ENCODE measurements at places on chromosomes 3 and 15.

GRCh38 chr3:100213891-100214573 lies 46.8 kb upstream of the TBC1D23 start:
- DNase-seq, result no peak

DNA sequence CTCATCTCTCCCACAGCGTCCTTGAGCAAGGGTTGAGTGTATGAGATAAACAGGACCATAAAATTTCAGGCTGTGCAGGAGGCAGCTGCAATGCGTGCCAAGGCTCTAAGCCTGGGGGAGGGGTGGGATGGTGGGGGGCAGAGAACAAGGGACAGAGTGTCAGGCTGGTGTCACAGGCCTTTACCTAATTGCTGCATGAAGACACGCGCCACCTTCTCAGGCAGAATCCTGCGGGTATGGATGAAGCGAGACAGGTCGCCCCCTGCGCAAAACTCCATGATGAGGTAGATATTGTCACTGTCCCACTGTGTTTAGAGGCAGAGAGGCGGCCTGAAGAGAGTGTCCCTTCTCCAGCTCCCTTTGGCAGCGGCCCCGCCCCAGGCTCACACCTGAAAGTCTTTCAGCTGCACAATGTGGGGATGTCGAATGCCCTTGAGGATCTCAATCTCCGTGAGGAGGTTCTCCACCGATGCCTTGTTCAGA lies 1.0 kb downstream of the ULK3 start:
- no peak for DNase-seq

GRCh38 chr3:186150041-186150830 lies 41.3 kb upstream of the ETV5 start:
- no peak for DNase-seq

DNA sequence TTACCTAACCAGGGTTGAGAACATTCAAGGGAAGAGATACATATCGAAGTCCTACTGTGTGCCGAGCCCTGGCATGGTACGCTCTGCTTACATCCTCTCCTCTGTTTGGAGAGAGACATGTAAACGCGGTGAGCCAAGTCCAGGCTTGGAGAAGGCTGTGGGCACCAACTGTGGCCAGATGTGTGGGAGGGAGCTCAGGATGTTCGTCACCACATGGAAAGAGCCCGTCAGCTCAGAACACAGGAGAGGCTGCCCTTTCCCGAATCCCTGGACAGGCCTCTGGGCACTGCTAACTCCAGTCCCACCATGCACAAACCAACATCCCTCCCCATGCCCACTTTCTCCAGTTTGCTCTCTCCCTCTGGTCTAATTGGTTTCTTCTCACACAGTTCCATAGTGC lies 43.0 kb downstream of the MESD start:
- DNase-seq, result no peak

- no peak for DNase-seq
Observed at GRCh38 chr3:100402891-100403290, 1.6 kb downstream of the LNP1 start.

GRCh38 chr3:102020735-102021134 lies 171.4 kb downstream of the NFKBIZ start:
- no peak for DNase-seq

DNA sequence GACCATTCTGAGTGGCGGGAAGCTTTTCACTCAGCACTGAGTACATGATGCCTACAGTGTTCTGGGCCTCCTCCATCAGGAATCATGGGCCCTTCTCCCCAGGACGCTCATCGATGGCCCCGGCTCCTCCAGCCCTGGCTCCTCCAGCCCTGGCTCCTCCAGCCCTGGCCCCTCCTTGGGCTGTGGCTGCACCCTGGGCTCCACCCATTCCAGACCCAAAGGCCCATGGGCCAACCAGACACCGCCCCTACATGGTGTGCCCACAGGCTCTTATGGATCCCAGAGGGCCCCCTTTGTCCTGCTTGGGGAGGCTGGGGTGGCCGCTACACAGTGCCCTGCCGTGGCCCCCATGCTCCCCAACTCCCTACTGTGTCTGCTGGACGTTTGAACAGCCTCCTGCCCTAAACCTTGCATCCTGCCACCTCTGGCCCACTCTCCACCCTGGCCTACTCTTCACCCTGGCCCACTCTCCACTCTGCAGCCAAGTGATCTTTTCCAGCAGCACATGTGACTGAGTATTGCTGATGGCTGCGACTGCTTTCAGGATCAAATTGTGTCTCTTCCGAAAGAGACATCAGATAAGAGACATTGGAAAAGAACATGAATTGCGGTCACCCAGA lies 57.9 kb downstream of the APBA2 start:
- DNase-seq, result no peak

DNA sequence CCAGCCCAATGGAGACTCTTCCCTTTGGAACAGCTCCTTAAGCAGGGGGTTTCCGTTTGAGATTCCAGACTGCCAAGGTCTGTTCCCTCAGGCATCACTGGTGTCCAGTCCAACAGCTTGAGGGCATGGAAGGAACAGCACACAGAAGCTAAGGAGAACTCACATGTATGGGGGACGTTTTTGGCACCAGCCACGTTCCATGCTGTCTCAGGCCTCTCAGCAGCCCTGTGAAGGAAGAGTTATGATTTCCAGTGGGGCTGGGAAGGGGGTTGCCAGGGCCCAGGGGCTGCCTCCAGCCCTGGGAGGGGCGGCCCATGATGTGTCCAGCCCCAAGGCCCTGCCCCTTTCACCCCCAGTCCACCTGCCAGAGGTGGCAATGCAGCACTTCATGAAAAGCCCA lies 7.5 kb upstream of the RHO start:
- no peak for DNase-seq

GRCh38 chr3:76582632-76583378 lies 457.1 kb upstream of the ROBO2 start:
- DNase-seq, result peak; percentile 6

DNA sequence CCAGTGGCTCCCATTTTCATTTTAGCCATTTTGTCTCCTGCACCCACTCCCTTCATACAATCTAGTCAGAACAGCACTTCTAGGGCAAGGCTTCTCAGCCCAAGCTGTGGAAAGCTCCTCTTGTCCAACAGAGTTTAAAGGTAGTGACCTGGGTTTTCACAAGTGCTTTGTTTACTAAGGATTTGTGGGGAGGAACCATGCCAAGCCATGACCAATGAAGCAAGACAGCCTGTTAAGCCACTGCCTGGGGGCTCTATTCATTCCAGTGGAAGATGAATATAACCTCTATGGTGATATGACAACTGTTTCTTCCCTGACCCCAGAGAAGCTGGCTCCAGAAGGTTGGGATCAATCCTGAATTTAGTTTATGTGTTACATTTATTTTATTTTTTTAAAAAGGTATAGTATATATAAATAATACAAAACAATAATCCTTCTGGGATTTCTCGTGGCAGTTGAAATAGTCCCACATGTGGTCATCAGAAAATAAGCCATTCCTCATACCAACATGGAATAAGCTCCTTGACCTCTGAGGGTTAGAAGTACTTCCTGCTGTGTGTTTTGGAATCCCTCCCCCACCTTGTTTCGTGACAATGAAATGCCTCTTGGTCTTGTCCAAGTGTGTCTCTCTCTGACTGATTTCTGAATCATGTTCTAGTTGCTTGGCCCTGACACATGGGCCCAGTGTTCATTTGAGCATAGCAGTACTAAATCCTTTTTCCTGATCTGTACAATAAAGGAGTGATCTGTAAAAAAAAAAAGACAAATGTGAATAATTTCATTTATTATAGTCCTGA lies 13.3 kb upstream of the THUMPD3 start:
- peak; percentile 42 for DNase-seq

DNA sequence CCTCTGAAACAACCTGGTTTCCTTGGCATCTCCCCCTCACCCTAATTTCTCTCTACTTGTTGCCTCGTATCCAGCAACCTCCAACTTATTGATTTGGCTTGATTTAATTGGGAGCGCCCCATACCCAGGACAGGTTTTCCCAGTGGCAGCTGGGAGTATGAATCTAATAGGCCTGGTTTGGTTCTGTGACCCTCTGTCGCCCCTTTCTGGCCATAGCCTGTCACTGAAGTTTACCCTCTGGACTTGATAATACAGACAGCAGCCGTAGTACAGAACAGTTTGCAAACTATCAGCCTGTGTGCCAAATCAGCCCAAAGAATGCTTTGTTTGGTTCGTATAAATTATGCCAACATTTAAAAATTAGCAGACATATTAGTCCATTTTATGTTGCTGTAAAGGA lies 525.1 kb upstream of the GOLIM4 start:
- no peak for DNase-seq

- DNase-seq, result no peak
Observed at GRCh38 chr3:10757021-10757820, 58.8 kb upstream of the SLC6A11 start.

GRCh38 chr3:7760718-7761117 lies 740.9 kb upstream of the LMCD1 start:
- DNase-seq, result no peak

DNA sequence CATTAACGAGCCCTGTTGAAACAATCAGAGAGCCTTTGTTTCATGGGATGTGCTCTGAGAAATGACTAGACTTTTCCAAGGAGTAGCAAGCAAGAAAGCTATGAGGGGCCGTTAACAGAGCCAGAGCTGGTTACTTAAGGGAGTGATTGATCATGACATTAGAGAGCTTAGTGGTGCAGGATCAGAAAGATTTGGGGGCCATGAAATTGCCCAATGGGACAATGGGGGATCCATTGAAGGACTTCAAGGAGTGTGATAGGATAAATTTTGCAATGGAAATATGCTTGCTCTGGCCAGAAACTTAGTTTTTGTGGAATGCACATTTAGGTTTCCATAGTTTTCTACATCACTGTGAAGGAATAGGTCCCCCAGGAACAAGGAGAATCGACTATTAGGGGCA lies 45.6 kb downstream of the LRRC3B start:
- DNase-seq, result no peak

GRCh38 chr3:139120086-139121056 lies 75.7 kb upstream of the PRR23C start:
- DNase-seq, result peak; percentile 65

- DNase-seq, result no peak
Observed at GRCh38 chr3:121096953-121097352, 188.9 kb downstream of the STXBP5L start.

DNA sequence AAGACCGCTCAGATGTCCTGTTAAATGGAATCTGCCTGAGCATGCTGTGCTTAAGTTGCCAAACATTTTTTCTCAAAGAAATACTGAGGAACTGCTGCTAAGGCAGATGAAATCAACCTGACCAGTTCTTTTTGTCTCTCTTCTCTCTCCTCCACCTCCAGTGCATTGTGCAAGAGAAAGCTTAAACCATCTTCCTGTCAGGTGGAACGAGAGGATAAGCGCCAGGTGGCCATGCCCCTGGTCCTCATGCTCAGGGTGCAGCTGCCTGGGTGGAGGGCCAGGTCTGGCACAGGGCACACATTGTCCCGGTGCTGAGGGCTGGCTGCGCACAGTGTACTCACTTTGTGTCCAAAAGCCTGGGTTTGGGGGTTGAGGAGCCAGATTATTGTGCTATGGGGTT lies 176.2 kb upstream of the TP63 start:
- DNase-seq, result no peak

DNA sequence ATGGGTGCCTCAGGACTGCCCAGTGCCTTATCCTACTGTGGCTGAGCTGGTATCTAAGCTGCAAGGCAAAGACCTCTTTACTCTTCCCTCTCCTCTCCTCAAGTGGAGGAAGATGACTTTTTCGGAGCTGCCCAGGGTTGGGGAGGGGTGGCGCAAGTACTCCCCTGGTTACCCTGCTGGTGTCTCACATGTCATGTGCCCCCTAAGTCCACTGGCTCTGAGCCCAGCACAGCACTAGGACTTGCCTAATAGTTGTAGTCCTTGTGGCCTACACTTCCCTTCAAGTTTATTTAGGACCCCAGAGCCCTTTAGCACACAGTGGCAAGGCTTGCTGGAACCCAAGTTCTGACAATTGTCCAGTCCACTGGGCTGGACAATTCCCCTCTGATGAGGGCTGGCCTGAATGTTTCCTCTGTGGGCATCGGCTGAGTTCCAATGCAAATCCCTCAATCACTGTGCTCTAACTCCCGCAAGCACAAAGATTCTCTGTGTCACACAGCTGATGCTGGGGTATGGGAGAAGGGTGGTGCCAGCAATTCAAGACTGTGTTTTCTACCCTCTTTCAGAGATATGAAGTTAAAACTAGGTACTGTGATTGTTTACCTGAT lies 60.4 kb downstream of the UQCC5 start:
- DNase-seq, result no peak

GRCh38 chr3:100546020-100546744 lies 53.8 kb downstream of the TMEM45A start:
- DNase-seq, result no peak

GRCh38 chr3:138426211-138426610 lies 8.2 kb upstream of the ESYT3 start:
- no peak for DNase-seq

DNA sequence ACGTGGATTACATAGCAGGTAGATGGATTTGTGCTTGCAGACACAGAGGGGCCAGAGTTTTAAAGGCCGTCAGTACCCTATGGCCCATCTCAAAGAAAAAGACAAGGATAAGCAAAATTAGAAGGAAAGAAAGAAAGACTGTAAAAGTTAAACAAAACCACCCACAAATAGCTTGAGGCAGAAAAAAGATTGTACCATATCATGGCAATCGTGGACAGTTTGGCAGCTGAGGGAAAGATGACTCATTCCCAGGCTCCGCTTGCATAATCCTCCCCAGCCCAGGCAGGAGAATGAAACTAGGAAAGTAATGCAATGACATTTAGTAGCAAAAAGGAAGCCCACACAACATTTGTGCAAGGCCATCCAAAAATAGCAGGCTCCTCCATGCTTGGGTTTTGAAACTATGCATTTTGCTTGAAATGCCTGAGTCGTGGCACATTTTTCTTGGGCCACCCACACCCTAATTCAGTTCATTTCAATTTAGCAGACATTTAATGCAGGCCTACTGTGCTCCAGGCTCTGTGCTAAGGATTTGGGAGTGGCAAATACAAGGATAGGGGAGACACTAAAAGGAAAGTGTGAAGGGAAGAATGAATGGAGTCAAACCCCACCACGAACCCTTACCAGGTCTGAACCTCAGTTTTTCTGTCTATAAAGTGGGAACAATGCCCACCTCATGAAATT lies 40.9 kb upstream of the SMAD3 start:
- DNase-seq, result peak; percentile 92

DNA sequence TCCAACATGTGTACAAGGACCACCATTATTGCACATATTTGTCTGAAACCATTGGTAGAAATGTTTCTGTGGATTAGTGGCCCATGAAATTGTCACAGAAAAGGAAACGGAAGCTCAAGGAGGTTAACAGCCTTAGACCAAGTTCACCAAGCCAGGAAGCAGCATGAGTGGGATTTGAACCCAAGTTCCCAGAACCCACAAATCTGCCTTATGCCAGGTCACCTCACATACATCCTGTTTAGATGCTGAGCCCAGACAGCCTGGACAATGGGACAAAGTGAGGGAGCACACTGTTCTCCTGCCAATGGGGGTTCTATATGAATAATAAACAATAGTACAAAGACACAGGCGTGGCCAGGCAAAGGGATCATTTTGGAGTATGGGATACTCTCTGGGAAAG lies 59.6 kb upstream of the CA12 start:
- no peak for DNase-seq

DNA sequence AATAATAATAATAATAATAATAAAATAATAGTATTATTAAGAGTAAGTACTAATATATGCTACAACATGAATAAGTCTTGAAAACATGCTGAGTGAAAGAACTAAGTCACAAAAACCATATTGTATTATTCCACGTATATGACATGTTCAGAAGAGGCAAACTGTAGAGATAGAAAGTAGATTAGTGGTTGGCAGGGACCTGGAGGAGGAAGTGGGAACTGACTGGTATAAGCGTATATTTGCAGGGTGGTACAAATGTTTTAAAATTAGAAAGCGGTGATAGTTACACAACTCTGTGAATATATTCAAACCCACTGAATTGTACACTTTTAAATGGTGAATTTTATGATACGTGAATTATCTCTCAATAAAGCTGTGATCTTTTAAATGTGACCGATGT lies 32.8 kb downstream of the LRRK1 start:
- DNase-seq, result no peak
